ENCODE measurements at places on chromosomes 2 and 18.

DNA sequence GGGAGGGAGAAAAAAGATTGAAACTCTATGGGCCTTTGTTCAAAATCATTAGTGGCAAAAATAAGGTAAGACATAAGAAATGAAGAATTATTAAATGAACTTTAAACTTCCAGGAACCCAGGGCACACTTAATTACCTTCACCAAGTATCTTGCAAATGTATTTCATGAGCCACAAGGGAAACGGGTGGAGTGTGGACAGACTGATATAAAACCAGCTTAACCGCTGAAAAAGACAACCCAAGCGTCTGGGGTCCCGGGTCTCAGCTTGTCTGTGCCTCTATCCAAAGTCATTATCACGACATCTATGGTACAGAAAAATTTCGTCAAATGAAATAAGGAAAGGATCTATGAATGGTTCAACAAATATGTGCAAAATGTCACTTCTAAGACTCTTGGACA, 13.9 kb upstream of the MBOAT2 start:
- no peak for DNase-seq

DNA sequence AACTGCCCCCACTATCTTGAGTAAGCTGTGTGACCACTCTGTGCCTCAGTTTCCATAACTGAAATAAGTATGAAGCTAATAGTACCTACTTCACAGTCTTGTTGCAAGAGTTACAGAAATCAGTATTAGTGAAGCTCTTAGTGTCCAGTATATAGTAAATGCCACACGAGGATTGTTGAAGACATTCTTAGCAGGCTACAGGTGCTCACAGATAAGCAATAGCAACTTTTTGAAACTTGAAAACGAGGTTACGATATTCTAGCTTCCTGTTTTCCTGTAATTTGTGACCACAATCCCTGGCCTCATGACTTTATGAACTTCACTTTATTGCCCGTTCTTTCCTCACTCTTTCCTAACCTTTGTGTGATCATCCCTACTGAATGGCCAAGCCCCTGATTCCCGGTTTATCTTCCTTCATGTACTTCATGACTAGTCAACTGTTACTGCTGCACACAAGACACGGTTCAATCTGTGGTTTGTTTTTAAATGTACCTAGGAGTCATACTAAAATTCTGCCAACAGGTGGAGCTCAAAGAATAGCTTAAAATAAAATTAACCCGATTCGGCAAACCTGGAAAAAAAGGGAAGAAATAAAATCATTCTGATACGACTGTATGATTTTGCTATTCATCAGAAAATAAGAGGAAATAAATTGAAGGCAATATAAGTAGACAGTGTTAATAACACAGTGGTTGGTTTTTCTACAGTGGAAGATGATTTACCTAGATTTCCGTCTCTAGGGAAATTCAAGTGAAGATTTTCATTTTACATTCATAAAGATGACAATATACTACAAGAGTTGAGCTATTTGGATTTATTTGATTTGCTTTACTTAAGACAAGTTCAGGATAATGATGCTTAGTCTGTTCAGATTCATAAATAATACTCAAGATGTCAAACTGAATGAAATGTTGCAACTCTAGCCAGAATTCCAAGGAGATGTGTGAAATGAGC, 38.1 kb upstream of the STAT1 start:
- no peak for DNase-seq

GRCh38 chr2:133422931-133423351, 145.3 kb downstream of the NCKAP5 start:
- DNase-seq: no peak

DNA sequence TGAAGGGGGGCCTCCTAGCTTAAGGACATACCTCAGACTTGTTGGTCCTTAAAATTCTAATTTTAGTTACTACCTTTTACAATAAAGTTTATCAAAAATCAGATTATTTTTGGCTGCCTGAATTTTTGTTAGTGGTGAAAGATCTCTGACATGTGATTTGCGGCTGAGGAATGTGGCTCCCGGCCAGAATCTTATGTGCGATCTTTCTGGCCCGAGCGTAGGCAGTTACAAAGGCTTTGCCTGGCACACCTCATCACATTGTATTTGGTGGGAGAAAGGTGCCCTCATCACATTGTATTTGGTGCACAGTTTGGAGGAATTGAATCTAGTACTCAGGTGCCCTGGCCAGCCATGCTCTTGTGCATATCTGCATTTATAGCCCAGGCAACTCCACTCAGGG, 289.1 kb downstream of the GULP1 start:
- no peak for DNase-seq

DNA sequence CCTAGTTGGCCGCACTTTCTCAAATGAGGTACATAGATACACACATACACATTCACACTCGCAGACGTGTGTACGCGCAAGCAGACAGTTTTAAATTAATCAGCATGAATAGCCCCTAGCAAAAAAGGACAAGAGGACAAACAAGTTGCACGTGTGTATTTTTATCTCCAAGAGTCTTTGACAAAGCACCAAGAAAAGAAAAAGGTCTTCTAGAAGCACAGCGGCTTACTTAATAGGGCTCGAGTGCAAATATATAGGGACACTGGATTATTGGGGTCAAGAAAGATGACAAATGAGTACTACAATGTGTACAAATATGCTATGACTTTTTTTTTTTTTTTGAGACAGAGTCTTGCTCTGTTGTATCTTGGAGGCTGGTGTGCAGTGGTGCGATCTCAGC, 1.7 kb upstream of the BCL2 start:
- DNase-seq: no peak

DNA sequence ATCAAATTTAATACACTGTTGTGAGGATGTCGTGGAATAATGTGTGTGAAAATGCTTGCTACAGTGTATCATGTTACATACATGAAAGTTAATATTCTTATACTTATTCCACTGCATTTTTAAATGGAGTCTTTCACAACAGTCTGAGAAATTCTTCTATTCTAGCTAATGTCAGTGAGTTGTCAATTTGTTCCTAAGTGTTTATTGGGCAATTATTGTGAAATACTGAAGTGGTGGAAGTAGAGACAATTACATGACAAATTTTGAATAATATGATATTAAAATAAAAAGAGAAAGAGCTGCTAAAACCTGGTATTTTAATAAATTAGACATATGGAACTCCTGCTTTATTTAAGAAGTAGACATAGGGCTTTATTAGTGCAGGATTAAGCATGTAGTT, 176.1 kb downstream of the PTPRM start:
- no peak for DNase-seq

Data from amygdala (tissue), 56 donors.